Activated naive CD8-positive, alpha-beta T cell treated with anti-CD3 and anti-CD28 coated beads, Interleukin-2, amount 50 U/mL, for 24 hours (primary cell): ENCODE measurements at places on chromosomes 3 and 15.

GRCh38 chr3:71713041-71713440 is 12.2 kb downstream of the EIF4E3 start:
- no peak for DNase-seq

DNA sequence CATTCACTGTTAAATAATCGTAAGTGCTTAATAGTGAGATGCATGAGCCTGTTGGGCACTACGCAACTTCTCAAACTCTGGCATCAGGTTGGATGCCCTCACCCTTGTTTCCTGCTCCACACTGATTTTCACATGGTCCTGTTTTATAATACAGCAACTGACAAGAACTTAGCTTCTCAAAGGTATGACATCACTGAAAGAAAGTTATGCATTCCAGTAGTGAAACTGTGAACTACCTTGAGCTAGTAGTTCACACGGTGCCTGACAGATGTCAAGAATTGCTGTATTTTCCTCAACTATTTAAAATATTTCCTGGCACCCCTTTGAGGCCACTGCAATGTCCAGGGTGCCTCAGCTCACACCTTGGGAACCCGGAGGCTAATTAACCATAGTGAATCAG is 327.5 kb downstream of the RORA start:
- no peak for DNase-seq

DNA sequence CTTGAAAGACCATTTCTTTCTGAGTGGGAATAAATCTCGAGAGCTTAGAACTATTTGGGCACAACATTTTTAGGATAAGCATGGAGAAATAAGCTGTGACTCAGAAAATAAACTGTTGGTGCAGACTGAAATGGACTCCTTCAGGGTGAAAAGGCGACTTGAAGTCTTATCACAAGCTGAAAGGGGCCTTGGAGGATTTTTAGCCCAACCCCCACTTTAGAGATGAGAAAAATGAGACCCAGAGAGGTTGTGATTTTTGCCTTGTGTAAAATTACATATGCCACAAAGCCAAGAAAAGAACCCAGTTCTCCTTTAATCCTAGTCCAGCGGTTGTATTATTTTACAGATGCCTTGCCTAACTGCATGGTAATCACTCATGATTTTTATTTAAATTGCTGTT is 1.5 kb downstream of the ATP1B3 start:
- no peak for DNase-seq

DNA sequence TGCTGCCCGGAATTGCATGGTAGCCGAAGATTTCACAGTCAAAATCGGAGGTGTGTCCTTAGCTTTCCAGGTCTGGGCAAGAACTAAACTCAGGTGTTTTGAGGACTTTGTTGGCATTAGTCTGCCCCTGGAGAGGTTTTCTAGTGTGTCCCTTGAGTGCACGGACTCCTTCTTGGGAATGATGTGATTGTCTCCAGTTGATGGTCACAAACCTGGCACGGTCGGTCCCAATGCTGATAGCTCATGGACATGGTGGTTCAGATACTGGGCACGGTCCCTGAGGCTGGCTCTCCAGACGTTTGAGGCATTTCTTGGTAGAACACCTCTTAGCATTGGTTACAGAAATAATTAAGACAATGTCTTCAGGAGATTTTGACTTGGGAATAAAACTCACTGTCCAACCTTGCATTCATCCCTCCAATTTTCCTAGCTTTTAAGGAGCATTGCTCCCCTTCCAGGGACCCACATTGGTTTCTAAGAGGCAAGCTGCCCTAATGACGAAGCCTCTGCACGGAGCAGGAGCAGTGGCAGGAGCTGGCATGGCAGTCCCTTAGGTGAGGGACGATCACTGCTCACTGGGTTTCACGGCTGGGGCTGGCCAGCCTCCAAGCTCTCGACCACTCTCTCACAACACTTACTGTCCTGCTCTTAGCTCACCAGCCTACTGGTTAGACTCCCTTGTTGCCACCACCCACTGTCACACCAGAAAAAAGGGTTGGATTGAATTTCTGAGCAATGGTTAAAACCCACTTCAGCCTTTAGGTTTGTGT is 68.1 kb downstream of the PGPEP1L start:
- no peak for DNase-seq

DNA sequence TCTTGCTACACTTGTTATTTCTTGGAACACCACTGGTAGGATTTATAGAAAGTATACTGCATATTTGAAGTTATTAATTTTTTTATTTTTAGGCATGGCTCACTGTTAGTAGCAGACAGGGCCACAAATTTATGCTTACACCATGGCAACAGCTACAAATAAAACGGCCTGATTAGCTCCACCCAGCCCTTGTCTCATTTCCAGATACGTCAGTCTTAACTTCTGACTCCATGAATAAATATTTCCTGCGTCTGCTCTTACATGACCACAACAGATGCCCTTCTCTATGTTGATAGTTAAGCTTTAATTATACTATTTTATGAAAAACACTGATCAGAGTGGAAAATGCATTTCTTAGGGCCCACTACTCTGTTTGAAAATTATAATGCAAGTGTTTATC is 62.3 kb upstream of the CPOX start:
- no peak for DNase-seq

- DNase-seq = no peak
These were observed 28.3 kb downstream of the LRIG1 start for GRCh38 chr3:66472313-66473134.

DNA sequence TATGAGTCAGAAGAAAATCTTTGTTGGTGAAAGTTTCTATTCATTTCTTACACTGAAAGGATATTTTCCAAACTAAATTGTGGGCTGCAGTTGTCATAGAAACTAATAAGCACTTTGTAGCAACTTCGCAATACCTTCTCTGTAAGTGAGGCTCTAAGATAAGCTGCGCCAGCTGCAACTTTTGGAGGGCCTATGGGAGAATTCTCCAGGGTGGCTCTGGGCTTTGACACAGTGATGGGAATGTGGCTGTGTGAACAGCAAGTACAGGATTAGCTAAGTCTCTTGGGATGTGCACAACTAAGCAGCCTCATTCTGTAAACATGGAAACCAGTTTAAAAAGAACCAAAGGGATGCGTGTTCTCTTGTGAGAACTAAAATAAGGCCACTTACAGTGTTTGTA is 124.6 kb upstream of the SGO1 start:
- DNase-seq = no peak

DNA sequence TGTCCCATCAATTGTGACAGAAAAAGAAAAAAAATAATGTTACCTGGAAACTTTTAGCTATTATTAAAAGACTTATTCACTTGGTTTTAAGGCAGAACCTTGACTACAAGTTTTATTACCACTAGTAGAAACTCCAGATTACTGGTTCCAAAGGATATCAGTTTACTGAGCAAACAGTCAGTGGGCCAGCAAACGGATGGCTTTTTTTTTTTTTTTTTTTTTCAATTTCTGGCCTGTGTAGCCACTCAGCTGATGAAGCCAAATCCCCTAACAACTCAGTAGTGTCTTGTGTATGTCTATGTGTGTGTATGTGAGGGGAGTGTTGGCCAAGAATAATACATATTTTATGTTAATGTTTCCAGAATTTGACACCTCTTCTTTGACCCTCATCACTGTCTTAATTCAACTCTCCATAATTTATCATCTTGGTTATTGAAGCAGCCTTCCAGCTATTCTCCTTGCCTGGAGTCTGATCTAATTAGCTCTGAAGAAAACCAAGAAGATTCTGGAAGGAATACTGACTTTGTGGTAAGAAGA is 724.9 kb downstream of the NSUN3 start:
- no peak for DNase-seq

- DNase-seq = no peak
These were observed 43.1 kb upstream of the SRGAP3 start for GRCh38 chr3:9292516-9292915.

- DNase-seq = no peak
These were observed 92.4 kb downstream of the COL6A6 start for GRCh38 chr3:130609166-130609979.

- no peak for DNase-seq
These were observed 52.4 kb downstream of the SLC9A9 start for GRCh38 chr3:143795874-143796273.

GRCh38 chr3:135169651-135170050 is 374.6 kb downstream of the EPHB1 start:
- DNase-seq = no peak

GRCh38 chr3:50502584-50503423 is 630 bp downstream of the CACNA2D2 start:
- peak; percentile 10 for DNase-seq
